Activated naive CD4-positive, alpha-beta T cell (primary cell): ENCODE measurements at places on chromosomes 7 and 10.

DNA sequence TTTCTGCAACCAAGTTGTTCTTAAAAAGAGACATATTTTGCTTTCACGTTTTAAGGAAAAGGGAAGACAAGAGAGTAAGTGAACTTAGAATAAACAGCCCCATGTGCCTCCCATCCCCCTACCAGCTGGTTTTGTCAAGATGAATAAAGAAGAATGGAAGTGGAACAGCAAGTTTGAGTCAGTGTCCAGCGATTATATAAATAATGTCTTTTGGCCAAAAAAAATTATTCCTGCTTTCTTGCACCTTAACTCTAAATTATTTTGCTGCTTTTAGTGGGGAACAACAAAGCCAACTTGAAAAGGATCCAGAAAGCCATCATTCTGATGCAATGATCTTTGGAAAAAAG is 82.4 kb upstream of the TRIL start:
- no peak for DNase-seq

DNA sequence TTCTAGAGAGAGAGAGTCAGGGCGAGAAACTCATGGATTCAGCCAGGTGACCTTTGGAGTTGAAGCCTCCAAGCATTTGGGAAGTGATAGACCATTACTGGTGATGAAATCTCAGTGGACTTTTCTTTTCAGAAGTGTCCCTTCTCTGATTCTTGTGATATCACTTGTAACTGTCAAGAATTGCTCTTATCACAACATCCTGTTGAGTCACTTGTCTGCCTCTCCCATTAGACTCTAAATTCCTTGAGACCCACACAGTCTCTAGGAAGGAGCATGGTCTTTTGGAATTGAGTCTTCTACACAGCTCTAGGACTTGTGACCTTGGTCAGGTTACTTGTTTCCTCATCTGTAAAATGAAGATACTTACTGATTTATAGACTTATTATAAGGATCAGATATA is 81.0 kb downstream of the CFAP58 start:
- DNase-seq = no peak

GRCh38 chr7:137816696-137817320 is 30.0 kb downstream of the DGKI start:
- DNase-seq = no peak

DNA sequence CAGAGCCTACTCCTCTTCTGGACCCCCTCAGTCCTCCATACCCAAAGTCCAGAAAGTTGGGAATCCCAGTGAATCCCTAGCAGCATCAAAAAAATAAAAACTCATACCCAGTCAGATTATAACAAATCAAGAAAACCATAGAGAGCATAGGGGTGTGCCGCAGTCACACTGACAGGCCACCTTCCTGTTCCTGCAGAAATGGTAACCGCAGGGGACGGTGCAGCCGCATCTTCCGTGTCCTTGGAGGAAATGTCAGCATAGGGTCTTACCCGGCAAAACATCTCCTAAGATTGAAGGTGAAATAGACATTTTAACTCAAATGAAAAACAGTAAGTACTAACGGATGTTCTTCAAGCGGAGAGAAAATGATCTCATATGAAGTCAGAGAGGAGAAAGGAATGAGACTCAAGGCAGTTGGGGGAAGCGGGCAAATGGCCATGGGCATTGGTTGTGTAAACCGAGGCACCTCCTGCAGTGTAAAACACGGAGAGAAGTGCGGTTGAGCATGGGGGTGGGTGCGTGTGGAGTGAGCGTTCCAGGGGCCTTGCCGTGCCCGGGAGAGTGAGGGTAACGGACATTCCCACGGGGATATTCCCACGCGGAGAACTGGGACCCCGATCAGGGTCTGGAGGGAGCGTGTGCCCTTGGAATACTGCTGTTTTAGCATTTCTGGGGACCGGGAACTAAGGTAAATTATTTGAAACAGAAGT is 110.8 kb downstream of the NKX6-2 start:
- DNase-seq = no peak

DNA sequence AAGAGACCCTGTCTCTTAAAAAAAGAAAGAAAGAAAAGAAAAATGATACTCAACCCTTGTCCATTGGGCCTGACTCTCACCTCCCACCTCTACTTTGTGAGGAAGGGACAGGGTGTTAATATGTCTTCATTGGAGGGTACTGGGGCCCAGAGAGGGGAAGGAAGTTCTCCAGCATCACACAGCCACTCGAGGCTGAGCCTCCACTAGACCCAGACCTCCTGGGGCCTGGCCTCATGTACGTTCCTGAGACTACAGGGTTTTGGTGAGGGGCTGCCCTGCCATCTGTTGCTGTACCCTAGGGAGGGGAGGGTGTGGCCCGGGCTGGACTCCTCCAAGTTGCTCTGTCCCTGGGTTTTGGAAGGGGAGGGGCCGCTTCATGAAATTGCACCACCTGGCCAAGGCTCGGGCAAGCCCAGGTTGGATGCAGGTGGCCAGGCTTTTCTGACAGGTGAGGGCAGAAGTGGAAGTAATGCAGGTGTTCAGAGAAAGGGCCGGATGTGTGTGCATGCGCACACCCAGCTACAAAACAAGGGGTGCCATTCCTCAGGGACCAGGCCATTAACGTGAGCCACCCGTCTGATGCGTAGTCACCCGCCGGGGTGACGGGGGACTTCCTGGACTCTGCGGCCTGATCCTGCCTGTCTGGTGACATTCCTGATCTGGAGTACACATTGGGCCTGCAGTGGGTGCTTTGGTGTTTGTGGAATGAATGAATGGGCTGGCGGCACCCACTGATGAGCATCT is 21.7 kb downstream of the GTF2IRD1 start:
- DNase-seq = no peak
